ENCODE measurements at places on chromosomes 3 and 15.

GRCh38 chr15:75929799-75930565 lies 26.3 kb downstream of the FBXO22 start:
- DNase-seq: no peak

GRCh38 chr3:141379250-141379966 lies 11.1 kb downstream of the ZBTB38 start:
- peak; percentile 60 for DNase-seq

DNA sequence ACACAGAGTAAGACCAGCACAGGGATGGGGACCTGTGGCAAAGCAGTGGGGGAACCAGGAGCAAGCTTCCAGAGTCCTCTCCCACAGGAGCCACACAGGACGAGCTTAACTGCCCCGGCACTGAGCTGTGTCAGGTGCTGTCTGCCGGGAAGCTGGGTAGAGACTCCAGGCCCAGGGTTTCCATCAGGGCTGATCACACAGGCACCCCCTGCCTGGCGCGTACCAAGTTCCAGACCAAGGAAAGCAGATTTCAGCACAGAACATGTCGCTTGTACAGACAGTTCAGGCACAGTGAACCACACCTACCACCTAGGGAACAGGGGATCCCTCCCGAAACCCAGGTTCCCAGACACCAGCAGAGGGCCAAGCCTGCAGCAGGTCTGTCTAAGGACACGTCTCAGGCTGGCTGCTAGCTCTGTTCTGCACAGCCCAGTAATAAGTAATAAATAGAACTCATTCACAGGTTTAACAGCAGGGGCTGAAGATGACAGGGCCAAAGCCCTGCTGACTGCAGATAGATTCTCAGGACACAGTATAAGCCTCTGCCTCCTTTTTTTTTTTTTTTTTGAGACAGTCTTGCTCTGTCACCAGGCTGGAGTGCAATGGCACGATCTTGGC lies 30.2 kb upstream of the OCA2 start:
- DNase-seq: no peak

- peak; percentile 12 for DNase-seq
These were observed 610 bp downstream of the EPHB3 start for GRCh38 chr3:184561913-184562877.

DNA sequence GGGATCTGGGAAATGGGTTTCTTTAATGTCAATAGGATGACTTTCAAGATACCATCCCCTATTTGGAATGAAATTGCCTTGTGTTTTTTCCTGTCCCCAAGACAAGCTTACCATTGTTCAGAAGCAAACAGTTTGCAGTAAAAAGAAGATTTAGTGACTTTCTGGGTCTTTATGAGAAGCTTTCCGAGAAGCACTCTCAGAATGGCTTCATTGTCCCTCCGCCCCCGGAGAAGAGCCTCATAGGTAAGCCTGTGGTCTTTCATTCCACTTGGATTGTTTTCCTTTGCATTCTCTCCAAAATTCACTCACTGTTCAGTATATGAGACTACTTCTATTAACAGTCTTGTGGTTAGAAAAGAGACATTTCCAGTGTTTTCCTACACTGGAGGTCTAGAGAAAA lies 25.6 kb upstream of the SNX22 start:
- DNase-seq: no peak

GRCh38 chr3:18657858-18658820 lies 233.0 kb upstream of the SATB1 start:
- peak; percentile 26 for DNase-seq

- DNase-seq: no peak
These were observed 16.2 kb upstream of the LIPC start for GRCh38 chr15:58415636-58416035.

GRCh38 chr3:24640330-24640877 lies 145.8 kb upstream of the THRB start:
- DNase-seq: no peak
